ENCODE measurements at places on chromosomes 2 and 18. TPM values are rescaled to one million over a fixed set of nuclear protein-coding genes. Genes with fewer than 3 reads are reported as not detected.

DNA sequence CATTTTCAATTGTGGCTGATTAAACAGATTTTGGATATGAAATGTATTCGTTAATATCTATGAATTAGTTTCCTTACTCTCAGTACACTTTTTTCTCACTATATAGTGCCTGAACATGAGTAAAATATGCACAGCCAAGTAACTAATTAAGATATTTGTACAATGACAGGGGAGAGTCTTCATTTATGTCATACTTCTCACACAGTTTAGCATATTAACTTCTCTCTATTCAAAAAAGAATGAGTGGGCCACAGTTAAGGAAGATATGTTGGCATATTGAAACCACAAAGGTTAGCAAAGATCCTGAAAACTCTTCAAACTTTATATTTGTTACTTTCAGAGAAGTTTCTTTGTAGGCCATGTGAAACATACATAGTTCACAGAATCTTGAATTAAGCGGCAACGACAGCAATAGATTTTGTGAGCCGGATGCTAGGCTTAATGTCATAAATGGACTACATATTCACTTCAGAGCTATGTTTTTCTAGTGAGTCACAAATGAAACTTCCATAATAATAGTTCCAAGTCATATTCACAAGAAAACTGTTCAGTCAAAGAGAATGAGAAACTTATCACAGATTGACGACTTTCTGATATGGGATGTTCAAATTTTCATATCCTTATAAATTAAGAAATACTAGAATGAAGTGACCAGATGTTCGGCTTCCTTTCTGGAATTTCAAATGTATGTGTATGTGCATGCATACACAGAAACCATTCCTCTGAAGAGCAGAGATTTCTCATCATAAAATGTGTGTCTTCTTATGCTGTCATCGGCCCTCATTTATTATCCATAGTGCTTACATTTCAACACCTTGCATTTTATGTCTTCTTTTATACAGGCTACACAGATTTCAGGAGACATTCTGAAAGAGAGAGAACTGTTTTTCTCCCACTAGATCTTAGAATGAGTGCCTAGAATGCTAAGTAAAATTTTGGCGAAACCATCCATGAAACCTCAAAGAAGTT, 584.0 kb downstream of the SATB2 start:
- no peak for DNase-seq

GRCh38 chr2:136001131-136001530, 15.7 kb upstream of the DARS1 start:
- no peak for DNase-seq

Gene MC5R
- total RNA-seq = not detected

GRCh38 chr18:68713131-68713530, 1.8 kb downstream of the TMX3 start:
- no peak for DNase-seq

Gene METTL8
- total RNA-seq = 24.3 TPM

GRCh38 chr2:224241001-224241400, 160.9 kb downstream of the FAM124B start:
- no peak for DNase-seq

Gene ERMN
- not detected for total RNA-seq

Gene CFAP65
- total RNA-seq = not detected

Gene SETBP1
- 9.0 TPM for total RNA-seq

- no peak for DNase-seq
Measured at GRCh38 chr2:202109737-202110184, 36.7 kb downstream of the KIAA2012 start.

GRCh38 chr18:75035928-75036327, 173.0 kb downstream of the PTGR3 start:
- DNase-seq = no peak

Gene SCLY
- 33.9 TPM for total RNA-seq

Gene RAB12
- 79.4 TPM for total RNA-seq

DNA sequence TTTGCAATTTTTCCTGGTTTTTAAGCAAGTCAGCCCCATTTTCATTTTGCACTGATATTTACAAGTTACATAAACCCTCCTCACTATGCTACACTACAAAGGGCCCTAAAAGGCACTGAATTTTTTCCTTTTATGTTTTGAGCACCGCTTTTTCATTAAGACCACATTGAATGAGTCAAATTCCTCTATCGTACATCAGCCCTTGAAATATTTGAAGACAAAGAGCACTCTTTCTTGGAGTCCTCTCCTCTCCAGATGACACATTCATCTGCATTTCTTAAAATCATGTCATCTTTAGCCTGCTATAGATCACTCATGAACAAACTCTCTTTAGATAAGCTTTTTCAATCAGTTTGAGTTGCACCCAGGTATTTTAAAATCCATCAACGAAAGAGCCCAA, 306.6 kb upstream of the SOX11 start:
- DNase-seq = no peak

GRCh38 chr2:160353166-160353565, 140.4 kb downstream of the RBMS1 start:
- no peak for DNase-seq

Gene GPBAR1
- total RNA-seq = 0.20 TPM

DNA sequence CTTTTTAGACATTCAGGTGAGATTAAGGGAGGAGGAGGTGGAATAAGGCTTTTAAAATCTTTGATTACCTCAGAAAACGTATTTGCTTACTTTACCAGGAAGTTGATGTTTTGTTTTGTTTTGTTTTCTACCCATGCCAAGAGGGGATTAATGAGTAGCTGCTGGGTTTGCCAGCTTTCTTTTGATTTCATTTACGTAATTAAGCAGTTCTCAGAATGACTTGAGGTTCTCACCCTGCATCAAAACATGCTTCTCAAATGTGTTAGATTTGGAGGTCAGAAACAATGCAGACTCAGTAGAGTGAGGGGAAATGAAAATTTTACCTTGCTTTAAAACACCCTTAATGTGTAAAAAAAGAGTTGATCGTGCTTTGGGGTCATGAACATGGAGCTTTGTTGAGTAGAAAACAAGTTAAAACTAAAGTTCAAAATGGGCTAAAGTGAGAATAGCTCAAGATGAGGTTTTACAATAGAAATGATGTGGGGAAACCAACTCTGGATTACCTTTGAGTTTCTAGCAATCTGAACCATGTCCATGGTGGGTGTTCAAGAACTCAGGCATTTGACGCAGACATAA, 217.1 kb upstream of the EPAS1 start:
- no peak for DNase-seq

DNA sequence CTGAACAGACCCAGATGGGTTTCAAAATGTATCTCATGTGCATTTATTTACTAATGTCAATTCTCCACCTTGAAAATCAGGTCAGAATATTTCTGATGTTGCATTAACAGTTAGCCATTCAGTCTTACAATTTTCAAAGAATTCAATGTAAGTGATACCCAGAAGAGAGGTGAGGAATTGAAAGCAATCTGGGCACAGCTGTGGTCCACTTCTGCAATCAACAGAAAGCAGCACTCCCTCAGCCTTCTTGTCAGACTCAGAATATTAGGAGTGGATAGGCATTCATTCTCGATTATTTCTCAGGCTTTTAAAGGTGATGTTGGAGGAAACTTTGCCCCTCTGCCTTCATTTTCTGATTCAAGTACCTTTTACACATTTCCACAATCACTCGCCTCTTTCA, 15.7 kb downstream of the CCL20 start:
- DNase-seq = no peak

Gene PARD3B
- total RNA-seq = 7.6 TPM

DNA sequence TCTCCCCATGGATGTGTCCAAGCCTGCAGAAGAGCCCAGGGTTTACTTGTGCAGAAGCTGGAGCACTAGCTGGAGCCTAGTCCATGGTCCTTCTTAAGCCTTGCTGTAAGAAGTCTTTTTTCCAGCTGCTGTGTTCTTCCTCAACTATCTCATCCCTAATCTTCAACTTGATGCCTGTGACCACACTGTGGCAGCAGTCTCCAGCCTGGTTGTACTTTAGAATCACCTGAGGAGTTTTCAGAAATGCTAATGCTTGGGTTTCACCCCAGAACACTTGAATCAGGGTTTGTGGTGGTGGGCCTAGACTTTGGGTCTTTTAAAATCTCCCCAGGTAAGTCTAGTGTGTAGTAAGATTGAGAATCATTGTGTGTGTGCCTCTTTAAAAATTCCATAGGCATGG, 173.6 kb downstream of the ADCYAP1 start:
- DNase-seq = no peak

Gene AKAIN1
- total RNA-seq = not detected

DNA sequence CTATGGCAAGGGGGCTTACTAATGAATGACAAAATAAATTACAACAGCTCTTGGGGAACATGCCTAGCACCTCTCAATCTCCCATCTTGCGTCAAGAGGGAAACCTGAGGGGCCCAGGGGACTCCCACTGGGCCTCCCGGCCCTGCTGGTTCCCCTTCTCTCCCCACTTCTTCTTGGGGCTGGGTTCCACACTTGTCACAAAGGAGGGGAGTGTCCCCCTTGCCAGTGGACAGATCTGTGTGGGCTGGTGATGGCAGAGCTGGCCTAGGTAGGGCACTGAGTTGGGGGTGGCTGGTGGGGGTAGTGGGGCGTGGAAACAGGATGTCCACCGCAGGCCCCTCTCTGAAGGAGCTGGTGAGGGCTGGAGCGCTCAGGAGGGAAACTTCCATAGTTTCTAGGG, 184.0 kb upstream of the HAAO start:
- no peak for DNase-seq

Gene SGPP2
- total RNA-seq = 0.57 TPM

Gene ITGA4
- total RNA-seq = 0.15 TPM

- DNase-seq = no peak
Measured at GRCh38 chr2:207290833-207291624, 125.3 kb upstream of the KLF7 start.

DNA sequence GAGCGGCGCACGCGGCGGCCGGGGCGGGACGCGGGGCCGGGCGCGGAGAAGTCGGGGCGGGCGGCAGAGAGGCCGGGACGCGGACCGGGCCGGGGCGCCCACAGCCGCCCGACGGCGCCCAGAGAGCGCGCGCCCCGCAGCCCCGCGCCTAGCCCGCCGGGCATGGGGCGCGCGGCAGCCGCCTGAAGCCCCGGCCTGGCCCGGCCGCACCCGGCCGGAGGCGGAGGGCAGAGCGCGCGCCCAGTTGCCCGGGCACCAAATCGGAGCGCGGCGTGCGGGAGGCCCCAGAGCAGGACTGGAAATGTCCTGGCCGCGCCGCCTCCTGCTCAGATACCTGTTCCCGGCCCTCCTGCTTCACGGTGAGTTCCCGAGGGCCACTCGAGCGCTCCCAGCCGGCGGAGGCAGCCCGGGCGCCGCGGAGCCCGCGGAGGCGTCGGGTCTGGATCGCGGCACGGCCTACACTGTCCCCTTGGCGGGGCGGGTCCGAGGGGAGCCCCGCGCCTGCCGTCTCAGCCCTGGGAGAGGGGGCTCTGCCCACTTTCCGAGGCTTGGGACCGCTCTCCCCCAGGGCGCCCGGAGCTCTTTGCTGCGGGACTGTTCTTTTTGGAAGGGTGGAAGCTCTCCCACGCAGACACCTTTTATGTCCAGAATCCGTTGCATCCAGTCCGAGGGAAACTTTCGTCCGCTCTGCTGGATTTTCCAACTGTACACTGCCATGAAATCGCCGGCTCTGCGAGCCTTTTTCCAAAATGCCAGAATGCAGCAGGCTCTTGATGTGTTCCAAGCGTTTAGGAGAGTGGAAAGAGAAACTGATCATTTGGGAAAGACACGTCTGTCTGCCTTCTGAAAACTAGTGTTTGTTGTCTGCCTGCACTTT, 484 bp downstream of the APCDD1 start:
- no peak for DNase-seq

DNA sequence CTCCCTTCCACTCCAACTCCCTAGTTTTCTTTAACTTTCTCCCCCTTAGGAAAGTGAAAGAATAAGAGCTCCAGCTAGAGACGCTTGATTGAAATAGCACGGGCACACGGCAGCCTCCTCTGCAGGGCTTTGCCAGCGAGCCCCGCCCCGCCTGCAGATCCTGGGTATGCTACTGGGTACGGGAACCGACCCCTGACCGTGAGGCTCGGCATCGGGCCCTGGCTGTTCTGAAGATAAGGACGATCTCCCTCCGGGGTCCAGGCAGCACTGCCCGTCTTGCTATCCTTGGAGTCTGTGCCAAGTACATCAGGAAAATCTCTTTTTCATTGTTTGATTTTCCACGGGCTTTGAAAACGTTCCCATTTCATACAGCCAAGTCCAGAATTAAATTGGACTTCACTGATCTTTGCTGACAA, 284.5 kb downstream of the MTX2 start:
- DNase-seq = peak; percentile 67

Gene DOCK10
- total RNA-seq = 33.6 TPM

- DNase-seq = no peak
Measured at GRCh38 chr2:62506421-62506750, 391 bp upstream of the TMEM17 start.

- DNase-seq = no peak
Measured at GRCh38 chr2:155690785-155691184, 641.7 kb downstream of the NR4A2 start.
